Spinal cord (tissue), 10 donors: ENCODE measurements at places on chromosomes 6 and 20.

DNA sequence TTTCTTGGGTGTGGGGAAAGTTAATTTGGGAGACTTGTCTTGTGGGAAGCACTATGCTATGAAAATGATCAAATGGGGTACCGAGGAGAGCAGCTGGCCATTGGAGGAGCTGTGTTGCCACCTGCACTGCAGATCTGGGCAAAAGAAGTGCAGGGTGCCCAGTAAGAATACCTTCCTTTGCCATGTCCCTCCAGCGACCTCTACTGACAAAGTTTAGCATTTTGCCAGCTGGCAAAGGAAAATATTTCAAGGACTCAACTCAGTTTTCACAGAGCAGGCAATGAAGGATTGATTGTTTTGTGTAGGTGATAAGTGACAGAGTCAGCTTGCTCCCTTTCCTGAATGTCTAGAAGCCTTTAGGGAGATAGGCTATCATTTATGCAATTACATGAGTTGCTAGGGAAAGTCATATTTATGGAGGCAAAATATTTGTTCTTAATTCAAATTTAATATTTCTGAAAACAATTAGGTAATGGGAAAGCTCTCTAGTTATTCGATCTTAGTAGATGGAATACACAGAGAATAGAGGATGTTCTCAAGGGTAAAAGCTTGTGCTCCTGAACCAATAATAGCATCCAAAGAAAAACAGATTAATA lies 118.4 kb downstream of the FARS2 start:
- DNase-seq = no peak

- DNase-seq = no peak
Observed at GRCh38 chr6:156579564-156579963, 197.6 kb upstream of the ARID1B start.

GRCh38 chr20:52083627-52084232 lies 107.8 kb downstream of the ZFP64 start:
- DNase-seq = peak; percentile 49

GRCh38 chr6:165545806-165546205 lies 117.2 kb downstream of the PDE10A start:
- no peak for DNase-seq

GRCh38 chr6:108557494-108558371 lies 3.0 kb upstream of the FOXO3 start:
- peak; percentile 66 for DNase-seq

DNA sequence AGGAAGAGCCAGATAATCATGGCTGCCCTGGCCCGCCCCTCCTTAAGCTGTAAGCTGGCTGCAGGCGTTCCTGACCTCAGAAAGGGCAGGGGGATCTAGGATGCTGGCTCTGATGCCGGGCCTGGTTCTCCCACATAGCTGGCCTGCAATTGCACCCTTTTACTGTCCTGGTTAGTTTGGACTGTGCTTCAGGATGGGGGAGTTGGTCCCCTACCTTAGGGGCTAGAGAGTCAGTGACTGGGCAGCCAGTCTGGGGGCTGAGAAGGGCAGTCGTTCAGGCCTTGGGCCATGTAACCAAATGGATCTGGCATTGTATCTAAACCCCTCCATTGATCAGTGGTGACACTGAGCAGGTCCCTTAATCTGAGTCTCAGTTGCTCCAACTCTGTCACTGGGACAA lies 40.7 kb downstream of the TGM3 start:
- no peak for DNase-seq
